ENCODE measurements at places on chromosomes 13 and 19.

DNA sequence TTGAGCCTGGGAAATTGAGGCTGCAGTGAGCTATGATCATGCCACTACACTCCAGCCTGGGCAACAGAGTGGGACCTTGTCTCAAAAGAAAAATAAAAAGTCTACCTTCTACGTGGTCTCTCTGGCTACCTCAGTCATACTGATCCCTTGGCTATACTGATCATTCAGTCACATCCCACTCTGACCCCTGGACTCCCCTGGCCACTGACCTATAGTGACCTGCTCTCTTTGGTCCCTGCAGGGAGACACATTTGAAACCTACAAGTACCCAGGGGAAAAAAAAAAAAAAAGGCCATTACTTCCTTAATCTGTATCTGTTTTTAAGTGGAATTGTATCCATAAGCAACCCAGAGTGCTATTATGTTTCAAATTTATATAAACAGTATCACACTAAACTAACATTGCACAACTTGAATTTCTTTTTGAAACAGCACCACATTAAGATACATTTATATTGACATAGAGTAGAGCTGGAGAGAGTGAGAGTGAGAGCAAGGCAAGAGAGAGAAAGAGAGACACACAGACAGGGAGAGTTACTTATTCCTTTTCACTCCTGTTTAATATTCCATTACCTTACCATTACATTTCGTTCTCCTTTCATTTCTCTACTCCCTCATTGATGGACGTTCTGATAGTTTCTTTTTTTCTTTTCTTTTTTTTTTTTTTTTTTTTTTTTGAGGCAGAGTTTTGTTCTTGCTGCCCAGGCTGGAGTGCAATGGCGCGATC lies 23.7 kb upstream of the CERS4 start:
- no peak for DNase-seq

GRCh38 chr13:25819856-25820530 lies 231.8 kb downstream of the SHISA2 start:
- DNase-seq: no peak

- DNase-seq: no peak
These were observed 9.8 kb upstream of the LILRB1 start for GRCh38 chr19:54620464-54620863.

DNA sequence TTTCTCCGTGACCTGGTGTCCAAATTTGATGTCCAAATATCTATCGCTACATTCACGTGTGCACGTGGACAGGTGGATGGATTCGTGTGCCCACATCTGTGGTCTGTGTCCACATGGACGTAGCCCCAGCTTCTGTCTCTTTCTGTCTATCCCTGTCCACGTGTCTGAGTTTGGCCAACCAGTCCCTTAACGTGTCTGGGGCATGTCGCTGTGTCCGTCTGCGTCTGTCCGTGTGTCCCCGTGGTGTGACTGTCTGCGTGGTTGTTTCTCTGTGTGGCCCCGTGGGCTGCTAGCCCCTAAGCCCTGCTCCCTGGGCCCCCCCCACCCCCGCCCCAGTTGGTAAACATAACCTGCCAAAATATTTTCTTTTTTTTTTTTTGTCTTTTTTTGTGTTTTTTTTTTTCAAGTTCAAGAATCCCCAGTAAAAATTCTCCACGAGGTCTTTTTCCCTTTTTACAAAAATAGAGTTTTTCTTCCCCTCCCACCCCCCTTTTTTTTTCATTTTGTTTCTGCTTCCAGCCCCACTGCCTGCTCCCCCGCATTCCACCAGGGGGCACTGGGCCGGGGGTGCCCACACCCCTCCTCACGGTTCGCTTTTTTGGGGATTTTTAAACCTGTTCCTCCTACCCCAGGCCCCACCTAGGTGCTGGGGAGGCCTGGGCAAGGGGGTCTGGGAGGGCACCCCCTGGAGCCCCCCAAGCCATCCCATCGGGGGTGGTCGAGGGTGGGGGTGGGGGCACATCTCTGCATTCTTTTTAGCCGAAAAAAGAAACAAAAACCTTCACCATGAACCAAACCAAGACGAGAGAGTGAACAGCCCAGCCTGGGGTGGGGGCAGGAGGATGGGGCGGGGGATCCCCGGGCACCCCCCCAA lies 18.3 kb downstream of the PRKCSH start:
- no peak for DNase-seq

- DNase-seq: no peak
These were observed 23.5 kb downstream of the ARL11 start for GRCh38 chr13:49651570-49652354.

- DNase-seq: no peak
These were observed 7.0 kb downstream of the CALM3 start for GRCh38 chr19:46608178-46608577.

GRCh38 chr19:44582581-44583265 lies 30.6 kb upstream of the IGSF23 start:
- no peak for DNase-seq

DNA sequence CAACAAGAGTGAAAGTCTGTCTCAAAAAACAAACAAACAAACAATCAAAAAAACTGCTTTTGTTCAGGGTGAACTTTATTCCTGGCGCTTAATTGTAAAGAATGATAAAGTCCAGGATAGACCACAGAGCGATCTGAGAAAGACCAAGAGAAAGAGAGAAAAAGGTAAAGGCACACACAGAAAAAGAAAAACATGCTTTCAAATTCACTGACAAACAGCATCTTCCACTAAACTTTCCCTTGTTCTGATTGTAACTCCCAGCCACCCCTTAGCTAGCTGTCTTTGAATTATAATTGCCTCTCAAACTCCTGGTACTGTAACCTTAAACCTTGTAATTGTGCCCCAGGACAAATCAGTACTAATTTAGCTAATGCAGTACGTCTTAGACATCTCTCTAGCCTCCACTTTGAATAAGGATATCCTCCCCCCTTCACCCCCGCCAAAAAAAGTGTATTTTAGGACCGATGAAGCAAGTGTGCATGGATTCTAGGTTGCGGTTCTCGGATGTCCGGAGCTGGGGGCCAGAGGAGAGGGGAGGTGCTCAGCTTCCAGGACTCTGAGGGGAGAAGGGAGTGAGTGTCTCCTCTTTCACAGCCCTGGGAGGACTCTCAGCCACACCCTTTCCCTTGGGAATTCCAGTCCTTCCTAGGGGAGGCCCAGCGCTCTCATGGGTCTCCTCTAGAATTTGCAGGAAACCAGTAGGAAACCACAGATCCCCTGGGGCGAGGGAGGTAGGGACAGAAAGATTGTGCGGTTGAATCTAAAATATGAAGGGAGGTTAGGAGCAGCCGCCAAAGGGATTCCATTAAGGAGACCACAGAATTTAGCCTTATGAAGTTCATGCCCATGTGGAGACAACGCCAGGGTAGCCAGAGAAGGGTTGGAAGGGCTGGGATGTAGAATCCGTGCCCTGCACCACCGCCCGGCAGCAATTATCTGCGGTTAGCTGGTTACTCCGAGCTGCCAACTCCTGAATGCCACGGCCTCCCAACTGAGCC lies 19.7 kb downstream of the ZNF536 start:
- DNase-seq: no peak

- no peak for DNase-seq
These were observed 8.1 kb downstream of the BLOC1S3 start for GRCh38 chr19:45186509-45187334.

DNA sequence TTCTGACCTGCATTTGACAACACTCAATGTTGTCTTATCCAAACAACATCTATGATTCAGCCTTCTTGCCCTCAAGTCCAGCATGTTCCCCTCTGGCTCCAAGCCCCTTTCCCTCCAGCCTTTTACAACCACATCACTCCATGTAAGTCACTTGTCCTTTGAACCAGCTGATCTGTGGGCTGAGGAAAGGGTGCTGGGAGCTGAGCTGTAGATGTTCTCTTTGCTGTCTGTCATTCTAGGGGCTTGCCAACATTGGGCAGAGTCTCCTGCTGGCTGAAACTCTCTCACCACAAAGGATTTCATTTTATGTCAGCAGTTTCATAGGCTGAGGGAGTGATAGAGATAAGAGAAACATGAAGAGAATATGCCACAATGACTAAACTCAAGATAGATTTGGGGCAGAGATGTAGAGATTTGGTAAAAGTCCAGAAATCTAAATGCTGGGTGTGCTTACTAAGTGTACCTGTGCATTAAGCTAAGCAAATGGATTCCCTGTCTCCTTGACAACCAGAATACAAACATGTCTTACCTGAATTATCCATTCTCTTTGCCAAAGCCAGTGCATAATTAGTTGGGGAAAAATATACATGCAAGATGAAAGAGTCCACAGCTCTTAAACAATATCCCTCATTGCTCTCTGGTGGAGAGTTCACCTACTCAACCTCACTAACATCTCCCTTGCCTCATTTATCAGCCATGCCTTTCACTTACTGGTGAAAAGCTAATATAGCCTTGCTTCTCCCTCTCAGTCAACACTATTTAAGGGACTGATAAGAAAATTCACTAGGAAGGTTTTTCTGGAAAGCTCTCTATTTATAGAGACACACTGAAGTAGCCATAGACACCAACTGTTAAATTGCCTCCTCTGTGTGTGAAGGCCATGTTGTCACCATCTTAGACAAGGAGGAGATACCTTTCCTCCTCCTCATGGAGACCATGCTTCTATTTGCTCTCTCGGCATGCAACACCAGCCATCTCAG lies 175.5 kb upstream of the SERP2 start:
- DNase-seq: no peak

- no peak for DNase-seq
These were observed 1.7 kb upstream of the PRR20A start for GRCh38 chr13:57138988-57139387.

DNA sequence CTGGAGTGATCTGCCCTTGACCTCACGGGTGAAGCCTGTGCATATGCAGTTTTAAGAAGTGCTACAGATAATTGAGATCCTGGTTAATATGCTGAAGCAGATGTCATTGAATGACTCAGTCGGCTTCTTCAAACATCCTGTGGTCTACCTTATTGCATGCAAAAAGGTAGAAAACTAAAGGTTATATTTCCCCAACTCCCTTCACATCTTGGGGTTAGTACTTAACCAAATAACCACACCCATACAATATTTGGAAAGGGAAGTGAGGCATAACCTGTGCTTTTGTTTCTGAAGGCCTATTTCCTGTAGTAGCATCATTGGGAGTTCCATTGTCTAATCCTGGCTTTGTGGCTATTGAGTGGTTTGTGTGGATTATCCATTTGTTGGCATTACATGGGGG lies 58.3 kb downstream of the RAP2A start:
- DNase-seq: no peak

- no peak for DNase-seq
These were observed 1886.1 kb downstream of the PCDH9 start for GRCh38 chr13:65343898-65344663.

DNA sequence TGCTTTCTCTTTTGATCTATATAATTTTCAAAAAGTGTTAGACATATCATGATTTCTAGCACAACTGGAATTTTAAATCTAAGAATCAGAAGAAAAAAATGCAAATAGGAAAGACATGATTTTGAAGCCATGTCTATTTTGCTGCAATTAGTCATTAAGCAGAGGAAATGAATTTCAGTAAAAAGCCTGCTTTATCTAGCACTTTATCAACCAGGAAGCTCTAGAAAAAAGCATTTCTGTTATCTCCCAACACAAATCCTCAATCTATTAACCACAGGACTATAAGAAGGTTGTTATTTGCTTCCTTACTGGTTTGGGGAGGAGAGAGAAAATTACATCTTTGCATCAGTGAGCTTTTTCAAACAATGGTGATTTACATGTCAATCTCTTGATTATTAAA lies 716.7 kb downstream of the DIAPH3 start:
- no peak for DNase-seq

DNA sequence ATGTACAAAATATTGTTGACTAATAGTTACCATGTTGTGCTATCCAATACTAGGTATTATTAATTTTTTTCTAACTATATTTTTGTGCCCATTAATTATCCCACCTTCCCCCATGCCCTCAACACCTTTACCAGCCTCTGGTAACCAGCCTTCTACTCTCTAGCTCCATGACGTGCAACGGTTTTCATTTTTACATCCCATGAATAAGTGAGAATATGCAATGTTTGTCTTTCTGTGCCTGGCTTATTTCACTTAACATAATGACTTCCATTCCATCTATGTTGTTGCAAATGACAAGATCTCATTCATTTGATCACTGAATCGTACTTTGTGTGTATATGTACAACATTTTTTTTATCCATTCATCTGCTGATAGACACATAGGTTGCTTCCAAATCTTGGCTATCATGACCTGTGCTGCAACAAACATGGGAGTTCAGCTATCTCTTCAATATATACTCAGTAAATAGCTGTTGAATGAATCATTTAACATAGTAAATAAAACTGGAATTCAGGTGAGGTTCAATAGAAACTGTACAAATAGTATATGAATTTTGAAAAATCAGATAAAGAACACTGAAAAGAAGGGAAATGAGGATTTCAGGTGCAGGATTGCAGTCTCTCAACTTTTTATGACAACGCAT lies 509.0 kb upstream of the MIR17HG start:
- no peak for DNase-seq

DNA sequence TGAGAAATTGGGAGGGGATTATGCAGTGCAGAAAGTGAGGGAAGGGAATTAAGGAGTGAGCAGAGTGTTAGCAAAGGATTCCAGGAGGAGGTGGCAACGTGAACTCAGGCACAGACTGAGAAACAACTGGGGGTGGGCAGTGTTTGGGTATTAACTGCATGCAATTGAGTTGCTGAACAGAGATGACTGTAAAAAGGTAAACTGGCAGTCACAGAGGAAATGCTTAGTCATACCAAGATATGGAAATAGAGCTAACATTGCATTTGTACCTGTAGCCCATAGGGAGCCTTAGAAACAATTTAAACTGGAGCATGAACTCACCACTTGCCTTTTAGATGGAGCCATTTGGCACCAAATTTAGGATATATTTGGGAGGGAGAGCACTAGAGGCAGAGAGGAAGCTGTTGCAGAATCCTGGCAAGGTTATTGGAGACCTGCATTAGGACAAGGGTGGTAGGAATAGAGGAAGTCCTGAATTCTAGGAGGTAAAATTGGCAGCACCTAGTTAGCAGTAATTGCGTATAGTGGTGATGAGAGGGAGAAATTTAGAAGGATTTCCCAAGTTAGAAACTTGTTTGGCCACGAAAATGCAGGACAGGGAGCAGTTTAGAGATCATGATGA lies 100.6 kb upstream of the FRY start:
- DNase-seq: no peak

GRCh38 chr13:40403509-40404241 lies 262.8 kb downstream of the FOXO1 start:
- DNase-seq: no peak

DNA sequence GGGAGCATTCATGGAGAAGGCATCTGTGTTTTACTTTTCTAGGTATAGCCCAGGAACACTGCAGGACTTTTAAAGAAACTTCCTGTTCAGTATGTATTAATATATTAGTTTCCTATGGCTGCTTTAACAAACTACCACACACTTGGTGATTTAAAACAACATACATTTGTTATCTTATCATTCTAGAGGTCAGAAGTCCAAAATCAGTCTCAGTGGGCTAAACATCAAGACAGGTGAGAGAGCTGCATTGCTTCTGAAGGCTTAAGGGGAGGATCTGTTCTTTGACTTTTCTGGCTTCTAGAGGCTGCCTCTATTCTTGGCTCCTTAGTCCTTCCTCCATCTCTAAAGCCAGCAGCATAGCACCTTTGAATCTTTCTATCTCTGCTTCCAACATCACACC lies 37.6 kb upstream of the DIAPH3 start:
- no peak for DNase-seq

GRCh38 chr19:5645409-5645808 lies 22.5 kb downstream of the SAFB start:
- DNase-seq: no peak

- DNase-seq: no peak
These were observed 6.6 kb downstream of the SLITRK5 start for GRCh38 chr13:87677496-87678371.

GRCh38 chr19:5307655-5308054 lies 33.0 kb downstream of the PTPRS start:
- DNase-seq: no peak

Data from right renal cortex interstitium (tissue), 3 donors.